Astrocyte of the cerebellum (primary cell): ENCODE measurements at places on chromosomes 7 and 10.

DNA sequence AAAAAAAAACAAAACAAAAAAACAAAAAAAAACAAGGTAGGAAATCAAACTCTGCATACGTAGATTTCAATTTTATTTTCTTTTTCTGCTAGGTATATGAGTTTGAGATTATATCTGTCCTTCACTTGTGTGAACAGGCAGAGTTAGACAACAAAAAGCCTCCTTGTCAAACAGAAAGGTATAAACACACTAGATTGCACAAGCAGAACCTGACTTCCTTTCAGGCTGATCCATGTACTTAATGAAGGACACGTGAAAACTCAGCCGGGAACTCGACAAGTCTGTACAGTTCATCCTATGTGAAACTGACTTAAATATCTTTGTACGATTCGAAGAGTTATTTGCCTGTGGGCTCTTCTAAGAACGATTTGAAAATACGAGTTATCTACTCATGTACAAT lies 254.1 kb downstream of the ARL4A start:
- no peak for DNase-seq

DNA sequence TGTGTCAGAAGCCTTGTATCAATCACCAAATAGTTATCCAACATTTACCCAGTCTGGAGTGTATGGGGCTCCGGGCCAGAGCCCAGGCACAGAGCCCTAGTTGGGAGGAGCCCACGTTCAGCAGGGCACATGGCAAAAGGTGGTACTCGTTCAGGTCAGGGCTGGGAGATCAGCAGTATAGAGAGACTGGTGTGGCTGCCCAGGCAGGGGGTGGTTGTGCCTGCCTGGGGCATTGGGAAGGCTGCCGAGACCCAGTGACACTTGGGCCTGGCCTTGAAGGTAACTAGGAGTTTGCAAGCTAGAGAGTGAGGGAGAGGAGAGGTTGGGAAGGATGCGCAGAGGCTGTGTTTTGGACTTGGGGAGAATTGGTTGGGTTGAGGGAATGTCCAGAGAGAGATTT lies 48.9 kb upstream of the IGFBP3 start:
- no peak for DNase-seq

GRCh38 chr7:27953361-27953760 lies 213.4 kb downstream of the TAX1BP1 start:
- DNase-seq = no peak

DNA sequence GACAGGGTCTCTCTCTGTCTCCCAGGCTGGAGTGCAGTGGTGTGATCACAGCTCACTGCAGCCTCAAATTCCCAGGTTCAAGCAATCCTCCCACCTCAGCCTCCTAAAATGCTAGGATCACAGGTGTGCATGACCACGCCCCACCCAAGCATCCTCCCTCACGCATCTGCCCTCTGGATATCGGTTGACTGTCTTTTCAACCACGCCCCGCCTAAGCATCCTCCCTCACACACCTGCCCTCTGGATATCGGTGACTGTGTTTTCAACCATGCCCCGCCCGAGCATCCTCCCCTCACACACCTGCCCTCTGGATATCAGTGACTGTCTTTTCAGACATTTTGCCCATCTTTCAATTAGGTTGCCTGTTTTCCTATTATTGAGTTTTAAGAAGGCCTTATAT lies 140.5 kb downstream of the MAD1L1 start:
- DNase-seq = no peak

- DNase-seq = no peak
These were observed 102.5 kb upstream of the CCDC6 start for GRCh38 chr10:60008816-60009215.

DNA sequence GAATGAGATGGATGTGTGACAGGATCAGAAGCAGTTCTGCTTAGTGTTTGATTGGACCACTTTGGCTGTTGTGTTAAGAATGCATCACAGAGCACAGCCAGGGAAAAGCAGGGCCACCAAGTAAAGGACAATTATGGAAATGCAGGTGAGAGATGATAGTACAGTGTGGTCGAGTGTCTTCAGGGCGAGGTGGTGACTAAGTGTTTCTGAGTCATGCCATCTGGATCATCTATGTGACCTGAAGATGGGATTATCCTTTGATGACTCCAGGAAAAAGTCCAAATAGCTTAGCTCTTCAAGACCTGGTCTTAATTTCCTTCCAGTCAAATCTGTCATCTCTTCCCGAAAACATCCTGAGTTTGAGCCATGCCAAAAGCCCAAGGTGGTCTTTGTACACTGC lies 523.2 kb upstream of the IGFBP3 start:
- DNase-seq = no peak

GRCh38 chr10:51257511-51258248 lies 183.4 kb downstream of the PRKG1 start:
- no peak for DNase-seq

GRCh38 chr7:71444130-71444529 lies 312.2 kb downstream of the GALNT17 start:
- no peak for DNase-seq

DNA sequence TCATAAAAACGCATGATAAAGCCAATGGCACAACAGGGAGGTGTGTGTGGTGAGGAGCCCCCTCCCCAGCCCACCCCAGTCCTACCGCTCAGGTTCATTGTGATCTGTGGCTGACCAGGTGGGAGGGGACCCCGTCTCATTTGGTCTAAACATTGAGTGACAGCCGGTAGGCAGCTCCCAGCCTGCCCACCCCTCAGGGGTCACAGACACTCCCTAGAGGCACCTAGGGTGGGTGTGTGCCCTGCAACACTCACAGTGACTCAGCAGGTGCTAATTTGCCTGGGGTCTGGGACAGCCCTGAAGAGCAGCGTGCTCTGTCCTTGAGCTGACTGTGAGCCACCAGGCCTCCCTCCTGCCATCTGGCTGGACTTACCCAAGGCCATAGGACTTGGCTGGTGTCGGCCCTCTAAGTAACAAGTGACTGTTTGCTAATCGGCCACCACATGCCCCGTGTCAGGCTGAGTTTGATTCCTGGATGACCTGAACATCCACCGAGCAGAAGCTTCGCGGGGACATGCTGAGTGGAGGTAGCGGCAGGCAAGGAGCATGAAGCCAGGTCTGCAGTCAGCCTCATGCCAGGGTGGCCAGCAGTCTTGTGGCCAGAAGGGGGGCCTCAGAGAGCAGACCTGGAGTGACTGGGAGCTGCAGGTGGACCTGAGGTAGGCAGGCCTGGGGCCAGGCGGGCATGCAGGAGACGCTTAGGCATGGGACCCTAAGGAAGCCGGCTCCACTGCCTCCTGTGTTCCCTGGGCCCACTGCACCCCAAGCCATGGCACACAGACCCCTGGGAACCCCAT lies 282.3 kb upstream of the SHH start:
- DNase-seq = no peak

- no peak for DNase-seq
These were observed 70.2 kb downstream of the AHCYL2 start for GRCh38 chr7:129295015-129295423.

GRCh38 chr7:122965306-122965705 lies 30.2 kb downstream of the TAS2R16 start:
- no peak for DNase-seq

GRCh38 chr7:12229046-12229445 lies 18.0 kb downstream of the TMEM106B start:
- DNase-seq = no peak

GRCh38 chr7:13069841-13070240 lies 382.4 kb downstream of the ARL4A start:
- DNase-seq = no peak

DNA sequence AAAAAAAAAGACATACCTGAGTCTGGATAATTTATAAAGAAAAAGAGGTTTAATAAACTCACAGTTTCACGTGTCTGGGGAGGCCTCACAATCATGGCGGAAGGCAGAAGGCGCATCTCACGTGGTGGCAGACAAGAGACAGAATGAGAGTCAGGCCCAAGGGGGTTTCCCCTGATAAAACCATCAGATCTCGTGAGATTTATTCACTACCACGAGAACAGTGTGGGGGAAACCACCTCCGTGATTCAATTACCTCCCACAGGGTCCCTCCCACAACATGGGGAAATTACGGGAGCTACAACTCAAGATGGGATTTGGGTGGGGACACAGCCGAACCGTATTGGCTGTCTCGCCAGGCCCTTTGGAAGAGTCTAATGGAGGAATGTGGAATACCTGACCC lies 9.0 kb upstream of the MAFK start:
- DNase-seq = no peak

- no peak for DNase-seq
These were observed 91.6 kb downstream of the PLCE1 start for GRCh38 chr10:94085288-94085687.

DNA sequence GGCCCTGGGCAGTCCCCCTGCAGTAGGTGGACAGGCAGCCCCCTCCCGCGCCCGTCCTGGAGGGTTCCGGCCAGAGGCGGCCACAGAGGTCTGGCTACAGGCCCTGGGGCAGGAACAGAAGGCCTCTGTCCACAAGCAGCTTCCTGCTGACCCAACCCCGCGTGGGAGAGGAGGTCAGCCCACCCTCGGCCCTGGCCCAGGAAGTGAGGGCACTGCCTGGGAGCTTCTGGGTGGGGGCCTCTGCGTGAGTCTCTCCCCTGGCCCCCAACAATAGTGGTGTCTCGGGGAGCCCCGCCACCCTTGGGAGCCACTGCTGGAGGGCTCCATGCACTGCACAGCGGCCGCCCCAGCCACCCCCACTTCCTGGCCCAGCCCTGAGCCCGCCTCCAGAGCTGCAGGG lies 4.7 kb downstream of the MICALL2 start:
- DNase-seq = no peak

GRCh38 chr7:150971242-150972022 lies 6.7 kb downstream of the KCNH2 start:
- no peak for DNase-seq

DNA sequence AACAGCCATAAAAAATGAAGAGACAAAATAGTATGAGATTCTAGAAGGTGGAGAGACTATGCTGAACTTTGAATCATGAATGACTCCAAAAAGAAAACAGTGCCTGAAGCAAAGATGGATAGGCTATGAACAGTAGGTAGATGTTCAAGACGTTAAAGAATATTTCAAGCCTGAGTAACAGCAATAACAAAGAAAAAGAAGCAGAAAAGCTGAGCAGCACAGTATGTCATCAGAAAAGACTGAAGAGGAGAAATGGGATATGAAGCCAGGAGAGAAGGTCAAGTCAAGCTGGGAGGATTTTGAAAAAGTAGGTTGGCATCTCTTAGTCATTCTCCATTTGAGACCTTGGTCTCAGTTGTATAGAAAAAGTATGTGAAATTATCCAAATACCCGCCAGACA lies 484.4 kb downstream of the SORCS1 start:
- no peak for DNase-seq

- DNase-seq = no peak
These were observed 3.4 kb downstream of the STAM start for GRCh38 chr10:17647326-17647725.

DNA sequence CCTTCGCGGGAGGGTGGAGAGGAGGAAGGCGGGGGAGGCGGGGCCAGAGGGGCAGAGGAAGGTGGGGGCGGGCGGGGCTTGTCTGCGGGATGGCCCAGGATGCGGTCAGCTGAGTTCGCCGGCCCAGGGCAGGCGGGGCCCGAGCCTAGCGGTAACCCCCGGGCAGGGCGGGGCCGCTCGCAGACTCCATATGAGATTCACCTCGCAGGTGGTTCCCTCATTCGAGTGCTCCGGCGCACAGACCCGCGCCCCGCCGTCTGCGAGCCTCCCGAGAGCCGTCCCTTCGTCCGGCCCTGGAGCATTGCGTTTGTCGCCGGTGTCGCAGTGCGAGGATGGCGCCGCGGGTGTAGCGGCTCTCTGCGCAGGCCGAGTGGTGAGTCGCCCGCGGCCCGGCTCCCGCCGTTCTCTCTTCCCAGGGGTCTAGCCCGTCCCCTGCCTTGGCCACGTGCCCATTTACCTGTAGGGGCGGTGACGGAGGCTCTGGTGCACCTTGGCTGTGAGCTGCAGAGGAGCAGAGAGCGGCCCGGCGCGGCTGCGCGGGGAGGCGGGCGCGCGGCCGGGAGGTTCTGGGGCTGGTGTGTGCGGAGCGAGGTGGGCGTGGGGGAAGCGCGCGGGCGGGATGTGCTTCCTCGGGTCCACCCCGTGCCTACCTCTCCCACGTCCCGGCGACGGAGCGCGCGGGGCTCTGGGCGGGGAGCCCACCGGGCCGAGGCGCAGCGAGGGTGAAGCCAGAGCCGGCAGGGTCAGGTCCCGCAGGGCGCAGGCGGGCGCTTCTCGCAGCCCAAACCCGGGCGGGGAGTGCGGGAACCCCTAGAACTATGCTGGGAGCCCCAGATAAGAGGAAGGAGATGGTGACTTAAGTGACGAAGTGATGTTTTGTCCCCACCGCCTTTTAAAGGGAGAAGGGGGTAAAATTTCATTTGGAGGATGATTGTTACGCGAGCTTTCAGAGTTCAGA lies at the start of gene UPP1:
Gene UPP1 (plus strand): TSS at position 220 of the 958 bp plus-strand sequence. CDS start 5,519 bp downstream, outside the sequence.
- no peak for DNase-seq

DNA sequence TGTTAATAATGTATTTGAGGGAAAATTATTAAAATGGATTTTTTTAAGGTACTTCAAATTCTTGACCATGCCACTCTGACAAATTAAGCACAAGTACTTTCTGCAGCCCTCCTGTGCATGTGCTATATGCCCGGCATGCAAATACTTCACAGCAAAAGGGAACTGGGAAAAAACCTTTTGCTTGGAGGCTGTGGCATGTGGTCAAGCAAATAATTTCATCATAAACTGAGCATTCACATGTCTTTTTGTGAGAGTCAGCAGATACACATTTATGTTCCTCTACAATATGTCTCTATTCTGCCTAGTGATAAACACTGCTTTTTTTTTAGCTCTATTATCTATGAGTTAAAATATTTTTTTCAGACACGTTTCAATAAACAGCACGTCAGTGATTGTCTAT lies 53.7 kb upstream of the SEMA3A start:
- no peak for DNase-seq

DNA sequence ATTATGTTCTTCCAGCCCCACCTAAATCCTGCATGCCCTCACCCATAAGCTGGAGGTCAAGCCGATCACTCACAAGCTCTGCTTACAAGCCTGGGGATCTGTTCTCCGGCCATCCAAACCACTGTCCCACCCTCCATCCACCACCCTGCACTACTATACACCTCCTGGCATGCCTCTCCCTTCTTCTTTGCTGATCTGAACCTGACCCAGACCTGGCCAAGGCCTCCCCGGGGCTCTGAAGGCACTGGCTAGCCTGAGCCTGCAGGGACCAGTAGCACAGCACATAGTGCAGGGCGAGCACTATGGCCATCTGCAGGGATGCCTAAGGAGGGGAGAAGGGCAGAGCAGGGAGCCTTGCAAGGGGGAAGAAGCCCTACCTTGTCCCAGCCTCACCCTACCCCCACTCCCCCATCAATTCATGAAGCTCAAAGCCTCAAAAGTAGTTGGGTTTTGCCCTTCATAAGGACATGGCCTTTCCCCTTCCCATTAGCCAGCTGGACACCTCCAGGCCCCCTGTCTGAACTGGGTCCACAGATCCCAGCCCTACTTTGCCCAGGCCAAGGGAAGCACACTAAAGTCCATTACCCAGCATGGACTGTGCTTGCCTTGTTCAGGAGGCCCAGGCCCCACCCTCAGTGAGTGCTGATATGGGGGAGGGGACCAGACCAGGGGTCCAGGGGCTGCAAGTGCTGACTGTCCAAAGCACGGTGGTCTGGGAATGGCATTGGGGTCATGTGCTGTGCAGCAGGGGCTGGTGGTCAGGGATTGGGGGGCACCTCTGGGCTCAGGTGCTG lies 29.6 kb downstream of the CHAT start:
- no peak for DNase-seq
